ENCODE measurements at places on chromosomes 12 and 14. TPM values are rescaled to one million over a fixed set of nuclear protein-coding genes. Genes with fewer than 3 reads are reported as not detected.

DNA sequence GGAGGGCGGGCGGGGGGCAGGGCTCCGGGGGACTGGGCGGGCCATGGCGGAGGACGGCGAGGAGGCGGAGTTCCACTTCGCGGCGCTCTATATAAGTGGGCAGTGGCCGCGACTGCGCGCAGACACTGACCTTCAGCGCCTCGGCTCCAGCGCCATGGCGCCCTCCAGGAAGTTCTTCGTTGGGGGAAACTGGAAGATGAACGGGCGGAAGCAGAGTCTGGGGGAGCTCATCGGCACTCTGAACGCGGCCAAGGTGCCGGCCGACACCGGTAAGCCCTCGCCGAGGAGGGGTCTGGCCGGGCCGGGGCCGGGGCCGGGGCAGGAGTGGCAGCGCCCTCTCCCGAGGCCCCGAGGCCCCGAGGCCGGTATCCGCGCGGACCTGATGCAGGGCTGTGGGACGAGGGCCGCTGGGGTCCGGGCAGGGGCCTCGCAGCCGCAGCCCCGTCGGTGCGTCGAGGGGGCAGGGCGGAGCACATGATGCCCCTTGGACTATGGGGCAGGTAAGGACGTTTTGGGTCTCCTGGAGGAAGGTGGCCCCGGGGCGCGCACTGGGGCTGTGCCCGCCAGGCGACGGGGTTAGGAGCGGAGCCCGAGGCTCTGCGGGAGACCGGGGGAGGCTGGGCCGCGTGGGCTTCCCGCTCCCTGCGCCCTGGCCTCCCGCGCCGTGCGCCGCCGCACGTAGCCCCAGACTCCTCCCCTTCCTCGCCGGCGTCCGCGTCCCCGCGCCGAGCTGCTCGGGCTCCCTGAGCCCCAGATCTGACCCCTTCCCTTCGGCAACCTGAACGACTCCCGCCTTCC is at the start of gene TPI1:
Gene TPI1, plus strand, starts transcription at position 119 of the 798 bp plus-strand sequence. Its CDS starts 36 bp downstream, at position 155.
- H3K4me3 ChIP-seq, result peak within 1 kb of the TSS; percentile 36
- H3K4me1 ChIP-seq, result peaks cover 51% of the 10 kb centered on the region
- DNase-seq, result peak; percentile 68
- no peaks in the 10 kb centered on the region for H3K27me3 ChIP-seq
- H3K27ac ChIP-seq, result peak within 1 kb of the TSS; percentile 69

DNA sequence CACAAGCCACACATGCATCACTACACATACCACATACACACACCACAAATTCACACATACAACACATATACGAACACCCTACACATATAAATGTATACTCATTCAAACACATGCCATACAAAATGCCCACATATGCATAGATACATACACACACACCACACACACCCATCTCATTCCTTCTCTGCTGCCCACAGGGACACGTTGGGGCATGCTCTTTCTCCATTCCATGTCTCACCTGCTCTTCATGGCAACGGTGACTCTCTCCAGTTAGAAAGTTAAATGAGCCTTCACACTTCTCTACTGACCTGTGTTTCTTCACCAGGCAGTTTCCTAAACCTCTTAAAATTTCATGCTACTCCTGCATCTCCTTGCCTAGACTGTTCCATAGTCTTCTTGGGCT is 1194.8 kb downstream of the BCL11B start:
- H3K36me3 ChIP-seq, result no peaks in the 10 kb centered on the region
- no peaks in the 10 kb centered on the region for H3K4me1 ChIP-seq
- no peaks in the 10 kb centered on the region for H3K27me3 ChIP-seq
- no peak overlapping the region for H3K27ac ChIP-seq
- DNase-seq, result no peak
- no peak overlapping the region for H3K4me3 ChIP-seq

GRCh38 chr14:56760164-56760914 is 49.9 kb downstream of the OTX2 start:
- no peaks in the 10 kb centered on the region for H3K4me1 ChIP-seq
- H3K27me3 ChIP-seq, result no peaks in the 10 kb centered on the region
- H3K4me3 ChIP-seq, result no peak overlapping the region

DNA sequence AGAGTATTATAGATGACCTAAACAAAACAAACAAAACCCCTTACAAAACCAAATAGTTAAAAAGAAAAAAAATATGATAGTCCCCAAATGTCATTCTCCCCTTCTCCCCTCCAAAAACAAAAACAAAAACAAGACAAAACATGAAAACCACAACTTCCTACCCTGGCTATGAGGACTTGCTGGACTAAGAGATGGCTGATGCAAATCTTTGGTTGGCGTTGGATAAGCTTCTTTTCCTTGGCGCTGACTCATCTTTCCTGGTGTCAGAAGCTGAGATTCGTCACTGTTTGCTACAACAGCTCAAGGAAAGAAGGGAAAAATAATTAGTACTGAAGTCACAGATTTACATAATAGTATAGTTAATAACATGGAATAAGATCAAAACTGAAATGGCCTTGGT is 102.5 kb upstream of the BBS10 start:
- H3K4me3 ChIP-seq, result no peak overlapping the region
- peaks cover 10% of the 10 kb centered on the region for H3K4me1 ChIP-seq
- no peaks in the 10 kb centered on the region for H3K27me3 ChIP-seq
- H3K27ac ChIP-seq, result no peak overlapping the region
- DNase-seq, result no peak

- no peaks in the 10 kb centered on the region for H3K27me3 ChIP-seq
- no peak for DNase-seq
- H3K4me1 ChIP-seq, result no peaks in the 10 kb centered on the region
- no peak overlapping the region for H3K27ac ChIP-seq
- no peaks in the 10 kb centered on the region for H3K36me3 ChIP-seq
These were observed 755.6 kb downstream of the MED13L start for GRCh38 chr12:115521771-115522409.

DNA sequence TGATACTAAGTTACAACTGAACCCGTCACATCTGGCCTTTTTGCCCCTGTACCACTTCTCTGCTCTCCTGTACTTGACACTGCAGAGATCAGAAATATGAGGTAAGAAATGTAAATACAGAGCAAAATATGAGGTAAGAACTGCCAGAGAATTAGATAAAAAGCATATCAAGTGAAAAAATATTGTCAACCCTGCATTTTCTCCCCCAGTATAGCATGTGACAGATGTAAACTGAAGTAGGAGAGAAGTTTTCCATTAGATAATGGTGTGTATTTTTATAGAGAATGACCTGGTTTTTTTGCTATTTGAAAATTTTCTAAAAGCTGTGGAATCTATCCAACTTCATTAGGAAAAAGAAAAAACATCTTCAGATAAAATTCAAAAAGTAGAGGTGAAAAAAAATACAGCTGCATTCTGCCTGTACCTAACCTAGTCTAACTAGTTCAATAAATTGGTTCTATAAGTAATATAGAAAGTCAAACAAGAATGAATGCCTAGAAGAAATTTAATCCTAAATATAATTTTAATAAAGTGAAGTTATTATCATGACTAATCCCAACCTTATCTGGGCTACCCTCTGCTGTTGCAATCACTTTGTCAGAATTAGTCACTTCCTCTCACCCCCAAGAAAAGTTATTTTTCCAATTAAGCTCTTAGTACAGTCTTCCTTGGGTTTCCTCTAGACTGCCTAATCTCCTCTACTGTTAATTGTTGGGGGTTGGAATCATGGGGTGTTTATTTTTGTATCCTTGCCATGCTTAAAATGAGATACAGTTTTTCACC is 210.0 kb downstream of the RASSF9 start:
- no peaks in the 10 kb centered on the region for H3K27me3 ChIP-seq
- no peak for DNase-seq
- H3K4me1 ChIP-seq, result no peaks in the 10 kb centered on the region
- H3K36me3 ChIP-seq, result no peaks in the 10 kb centered on the region
- H3K4me3 ChIP-seq, result no peak overlapping the region

GRCh38 chr14:80606347-80606772 is 335.2 kb downstream of the CEP128 start:
- H3K36me3 ChIP-seq, result no peaks in the 10 kb centered on the region
- no peak overlapping the region for H3K27ac ChIP-seq
- DNase-seq, result no peak
- H3K4me1 ChIP-seq, result no peaks in the 10 kb centered on the region

GRCh38 chr12:121253638-121254335 is 42.7 kb downstream of the CAMKK2 start:
- H3K36me3 ChIP-seq, result peaks cover 26% of the 10 kb centered on the region
- H3K4me3 ChIP-seq, result no peak overlapping the region
- H3K27me3 ChIP-seq, result no peaks in the 10 kb centered on the region
- H3K4me1 ChIP-seq, result no peaks in the 10 kb centered on the region
- DNase-seq, result no peak

Gene OR4M1
- total RNA-seq, result not detected

DNA sequence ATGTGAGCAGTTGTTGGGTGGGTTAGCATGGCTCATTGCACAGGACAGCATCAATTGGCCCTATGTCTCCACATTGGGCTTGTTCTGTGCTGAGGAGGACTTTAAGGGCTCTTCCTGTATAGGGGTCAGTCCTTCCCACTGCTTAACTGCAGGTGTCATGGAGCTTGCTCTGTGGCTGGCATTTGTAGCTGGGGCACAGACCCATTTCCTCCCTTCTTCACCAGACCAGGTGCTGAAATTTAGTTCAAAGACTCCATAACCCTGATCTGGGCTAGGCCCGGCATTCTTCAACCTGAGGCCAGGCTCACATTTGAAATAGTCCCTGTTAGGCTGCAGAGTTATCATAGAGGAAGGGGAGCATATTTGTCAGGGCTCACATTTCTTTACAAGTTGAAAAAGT is 12.8 kb downstream of the CHST11 start:
- H3K4me3 ChIP-seq, result no peak overlapping the region
- peaks cover 99% of the 10 kb centered on the region for H3K4me1 ChIP-seq
- no peaks in the 10 kb centered on the region for H3K27me3 ChIP-seq
- H3K27ac ChIP-seq, result no peak overlapping the region
- no peaks in the 10 kb centered on the region for H3K36me3 ChIP-seq

Gene BHLHE41
- 0.55 TPM for total RNA-seq

DNA sequence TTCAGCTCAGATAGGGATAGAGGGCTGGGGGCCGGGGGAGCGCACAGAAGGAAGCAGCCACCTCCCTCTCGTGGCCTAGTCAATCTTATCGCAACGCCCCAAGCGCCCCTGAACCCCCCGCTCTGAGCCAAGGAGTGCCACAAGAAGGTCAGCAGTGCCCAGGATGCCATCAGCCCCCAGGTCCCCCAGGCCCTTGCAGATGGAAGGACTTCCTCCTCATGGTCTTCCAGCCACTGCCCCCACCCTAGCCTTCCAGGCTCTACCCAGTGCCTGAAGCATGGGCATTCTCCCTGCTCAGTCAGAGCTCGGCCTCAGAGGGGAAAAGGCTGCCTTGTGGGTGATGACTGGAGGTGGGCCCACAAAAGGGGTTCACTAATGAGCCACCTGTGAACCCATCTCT is 68.2 kb downstream of the BCL11B start:
- peaks cover 100% of the 10 kb centered on the region for H3K4me1 ChIP-seq
- DNase-seq, result no peak
- peak overlapping the region; percentile 70 for H3K27ac ChIP-seq
- no peak overlapping the region for H3K4me3 ChIP-seq
- peaks cover 19% of the 10 kb centered on the region for H3K36me3 ChIP-seq

GRCh38 chr14:100609941-100610391 is 22.7 kb upstream of the BEGAIN start:
- no peak for DNase-seq
- no peak overlapping the region for H3K4me3 ChIP-seq

All from CD4-positive, alpha-beta memory T cell (primary cell).